Activated B cell treated with CpG ODN at 0.5 μM for 24 hours (primary cell): ENCODE measurements at places on chromosomes 12 and 14. TPM values are rescaled to one million over a fixed set of nuclear protein-coding genes. Genes with fewer than 3 reads are reported as not detected.
A peak's percentile ranks its signal among the peaks of the same experiment; 100 is the strongest.

The TBX3 gene
- total RNA-seq: not detected in 2 replicates

The FGF6 gene
- not detected in 2 replicates for total RNA-seq

The DAAM1 gene
- 29.6 and 38.7 TPM in 2 replicates for total RNA-seq

The HSPA2 gene
- total RNA-seq: 3.8 and 5.4 TPM in 2 replicates

The SIX6 gene
- total RNA-seq: not detected in 2 replicates

The ALG10B gene
- 9.3 and 9.8 TPM in 2 replicates for total RNA-seq

- DNase-seq: no peak
- H3K27ac ChIP-seq: no peak overlapping the region
- no peaks in the 10 kb centered on the region for H3K27me3 ChIP-seq
- no peaks in the 10 kb centered on the region for H3K36me3 ChIP-seq
- H3K4me1 ChIP-seq: peaks cover 63% of the 10 kb centered on the region
- H3K4me3 ChIP-seq: no peak overlapping the region
These were observed 7.8 kb upstream of the CACNA2D4 start for GRCh38 chr12:1926251-1926657.

DNA sequence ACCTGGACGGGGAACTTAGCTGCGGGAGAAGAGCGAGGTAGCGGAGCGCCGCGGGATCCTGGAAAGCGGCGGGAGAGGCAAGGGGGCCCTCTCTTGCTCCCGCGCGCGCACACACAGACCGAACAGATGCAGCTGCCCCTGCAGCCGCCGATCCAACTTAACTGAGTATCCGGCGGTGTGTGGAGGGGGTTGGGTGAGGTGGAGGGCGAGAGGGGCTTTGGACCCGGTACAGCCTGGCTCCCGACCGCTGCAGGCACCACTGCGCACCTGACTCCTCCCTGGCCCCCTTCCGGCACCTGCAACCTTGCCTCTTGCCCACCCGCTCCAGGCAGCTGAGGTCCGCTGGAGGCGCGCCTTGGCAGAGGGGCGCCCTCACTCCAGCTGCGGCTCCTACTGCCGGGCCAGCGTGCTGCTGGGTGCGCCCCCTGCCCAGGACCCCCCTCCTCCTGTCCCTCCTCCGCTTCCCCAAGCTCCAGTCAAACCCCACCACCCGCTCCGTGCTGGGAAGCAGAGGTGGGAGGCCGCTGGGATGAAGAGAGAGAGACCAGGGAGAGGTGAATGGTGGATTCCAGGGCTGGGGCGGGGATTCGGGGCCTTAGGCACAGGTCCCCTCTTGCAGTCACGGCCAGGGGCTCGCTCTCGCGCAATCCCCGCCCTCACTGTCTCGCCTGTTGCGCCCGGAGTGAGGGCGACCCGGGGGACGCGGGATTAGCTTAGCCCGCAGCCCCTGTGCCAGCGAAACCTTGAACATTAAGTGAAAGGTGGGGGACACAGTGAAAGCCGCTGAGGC lies 2.6 kb downstream of the DIO3 start:
- peaks cover 9% of the 10 kb centered on the region for H3K4me1 ChIP-seq
- H3K27ac ChIP-seq: no peak overlapping the region
- DNase-seq: no peak
- peaks cover 49% of the 10 kb centered on the region for H3K27me3 ChIP-seq
- H3K4me3 ChIP-seq: no peak overlapping the region
- H3K36me3 ChIP-seq: no peaks in the 10 kb centered on the region

DNA sequence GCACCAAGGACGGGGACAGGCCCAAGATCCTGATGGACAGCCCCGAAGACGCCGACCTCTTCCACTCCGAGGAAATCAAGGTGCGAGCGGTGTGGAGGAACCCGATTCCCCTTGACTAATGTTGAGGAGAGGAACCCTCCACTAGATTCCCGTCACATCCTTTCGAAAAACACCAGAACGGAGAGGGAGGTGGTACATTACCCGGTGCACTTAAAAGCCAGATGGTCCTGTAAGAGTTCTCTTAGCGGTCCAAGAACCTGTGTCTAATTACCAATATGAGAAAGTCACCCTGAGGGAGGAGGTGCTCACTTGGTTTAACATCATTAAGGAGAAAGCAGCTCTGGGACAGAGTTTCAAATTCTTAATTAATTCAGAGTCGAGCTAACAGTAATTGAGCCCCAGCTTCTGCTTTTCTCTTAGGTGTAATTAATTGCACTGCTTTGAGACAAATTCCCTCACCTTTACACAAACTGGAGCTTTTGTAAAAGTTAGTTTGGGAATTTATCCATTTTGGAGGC lies 450 bp downstream of the PRKAB1 start:
- H3K27ac ChIP-seq: peak overlapping the region; percentile 92
- H3K4me3 ChIP-seq: peak overlapping the region; percentile 90
- DNase-seq: no peak
- peaks cover 65% of the 10 kb centered on the region for H3K4me1 ChIP-seq
- H3K27me3 ChIP-seq: no peaks in the 10 kb centered on the region

- H3K27ac ChIP-seq: peak overlapping the region; percentile 78
- no peak for DNase-seq
- no peak overlapping the region for H3K4me3 ChIP-seq
- no peaks in the 10 kb centered on the region for H3K27me3 ChIP-seq
- no peaks in the 10 kb centered on the region for H3K36me3 ChIP-seq
- H3K4me1 ChIP-seq: peaks cover 48% of the 10 kb centered on the region
These were observed 78.4 kb downstream of the SSPN start for GRCh38 chr12:26273811-26274210.

DNA sequence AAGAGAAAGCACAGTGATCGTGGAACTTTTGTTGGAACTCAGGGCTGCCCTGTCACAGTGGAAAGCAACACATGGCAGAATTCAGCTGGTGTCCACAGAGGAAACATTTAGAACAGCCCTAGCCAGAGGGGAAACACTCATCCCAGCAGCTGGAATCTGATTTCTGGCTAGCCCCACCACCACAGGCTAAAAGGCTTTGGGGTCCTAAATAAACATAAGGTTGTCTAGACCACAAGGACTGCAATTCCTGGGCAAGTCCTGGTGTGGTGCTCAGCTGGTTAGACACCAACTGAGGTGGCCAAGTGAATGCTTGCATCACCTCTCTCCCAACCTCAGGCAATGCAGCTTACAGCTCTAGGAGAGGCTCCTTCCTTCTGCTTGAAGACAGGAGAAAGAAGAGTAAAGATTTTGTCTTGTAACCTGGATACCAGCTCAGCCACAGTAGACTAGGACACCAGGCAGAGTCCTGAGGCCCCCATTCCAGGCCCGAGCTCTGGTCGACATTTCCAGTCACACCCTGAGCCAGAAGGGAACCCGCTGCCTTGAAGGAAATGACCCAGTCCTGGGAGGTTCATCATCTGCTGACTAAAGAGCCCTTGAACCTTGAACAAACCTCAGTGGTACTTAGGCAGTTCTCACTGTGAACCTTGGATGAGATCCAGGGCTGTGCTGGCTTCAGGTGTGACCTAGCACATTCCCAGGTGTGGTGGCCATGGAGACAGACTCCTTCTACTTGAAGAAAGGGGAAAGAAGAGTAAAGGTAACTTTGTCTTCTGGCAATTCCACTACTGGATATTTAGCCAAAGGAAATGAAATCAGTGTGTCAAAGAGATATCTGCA lies 85.4 kb upstream of the PLXNC1 start:
- no peaks in the 10 kb centered on the region for H3K36me3 ChIP-seq
- no peaks in the 10 kb centered on the region for H3K4me1 ChIP-seq
- no peak overlapping the region for H3K4me3 ChIP-seq
- H3K27ac ChIP-seq: no peak overlapping the region
- H3K27me3 ChIP-seq: peaks cover 1% of the 10 kb centered on the region
- DNase-seq: no peak

GRCh38 chr12:101697197-101697929 lies at the start of gene CHPT1:
Gene CHPT1 (plus strand): TSS chr12:101697640. CDS start chr12:101697862, 222 bp downstream.
- peaks cover 10% of the 10 kb centered on the region for H3K36me3 ChIP-seq
- no peaks in the 10 kb centered on the region for H3K27me3 ChIP-seq
- H3K4me3 ChIP-seq: peak within 1 kb of the TSS; percentile 94
- H3K27ac ChIP-seq: peak within 1 kb of the TSS; percentile 93
- H3K4me1 ChIP-seq: peaks cover 60% of the 10 kb centered on the region
- peak; percentile 78 for DNase-seq

- peak overlapping the region; percentile 36 for H3K27ac ChIP-seq
- peak overlapping the region; percentile 48 for H3K4me3 ChIP-seq
These were observed 174.8 kb upstream of the ATF7IP start for GRCh38 chr12:14190694-14191093.

DNA sequence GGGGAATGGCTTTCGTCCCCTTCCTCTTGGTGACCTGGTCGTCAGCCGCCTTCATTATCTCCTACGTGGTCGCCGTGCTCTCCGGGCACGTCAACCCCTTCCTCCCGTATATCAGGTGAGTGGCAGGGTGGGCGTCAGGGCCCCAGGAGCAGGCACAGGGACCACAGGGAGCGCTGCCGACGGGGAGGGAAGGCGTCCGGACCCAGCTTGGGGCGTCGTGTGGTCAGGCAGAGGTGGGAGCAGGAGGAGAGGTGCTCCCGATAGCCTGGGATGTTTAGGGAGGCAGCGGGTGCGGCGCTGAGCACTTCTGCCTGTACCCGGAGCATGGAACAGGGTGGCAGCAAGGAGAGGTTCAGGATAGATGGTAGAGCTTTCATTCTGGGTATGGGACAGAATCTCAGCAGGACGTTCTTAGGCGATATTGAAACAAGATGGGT lies 444 bp downstream of the DRAM1 start:
- peaks cover 19% of the 10 kb centered on the region for H3K4me1 ChIP-seq
- peak overlapping the region; percentile 65 for H3K27ac ChIP-seq
- H3K36me3 ChIP-seq: peaks cover 7% of the 10 kb centered on the region
- peak overlapping the region; percentile 90 for H3K4me3 ChIP-seq
- H3K27me3 ChIP-seq: no peaks in the 10 kb centered on the region

DNA sequence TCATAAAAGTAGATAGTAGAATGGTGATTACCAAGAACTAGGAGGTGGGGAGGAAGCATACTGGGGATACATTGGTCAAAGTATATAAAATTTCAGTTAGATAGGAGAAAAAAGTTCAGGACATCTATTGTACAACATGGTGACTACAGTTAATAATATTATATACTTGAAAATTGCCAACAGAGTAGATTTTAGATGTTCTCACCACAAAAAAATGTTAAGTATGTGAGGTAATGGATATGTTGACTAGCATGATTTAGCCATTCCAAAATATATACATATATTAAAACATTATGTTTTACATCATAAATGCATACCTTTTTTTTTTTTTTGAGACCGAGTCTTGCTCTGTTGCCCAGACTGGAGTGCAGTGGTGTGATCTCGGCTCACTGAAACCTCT lies 31.0 kb downstream of the TMEM116 start:
- peaks cover 8% of the 10 kb centered on the region for H3K36me3 ChIP-seq
- no peak overlapping the region for H3K27ac ChIP-seq
- DNase-seq: no peak
- no peaks in the 10 kb centered on the region for H3K27me3 ChIP-seq

GRCh38 chr14:22822571-22823098 lies 7.1 kb upstream of the MRPL52 start:
- H3K36me3 ChIP-seq: no peaks in the 10 kb centered on the region
- H3K4me1 ChIP-seq: peaks cover 60% of the 10 kb centered on the region
- no peaks in the 10 kb centered on the region for H3K27me3 ChIP-seq

- peaks cover 12% of the 10 kb centered on the region for H3K27me3 ChIP-seq
- no peak overlapping the region for H3K27ac ChIP-seq
- no peak for DNase-seq
- no peaks in the 10 kb centered on the region for H3K4me1 ChIP-seq
- no peaks in the 10 kb centered on the region for H3K36me3 ChIP-seq
- no peak overlapping the region for H3K4me3 ChIP-seq
These were observed 43.2 kb upstream of the GRIN2B start for GRCh38 chr12:14024591-14024990.

DNA sequence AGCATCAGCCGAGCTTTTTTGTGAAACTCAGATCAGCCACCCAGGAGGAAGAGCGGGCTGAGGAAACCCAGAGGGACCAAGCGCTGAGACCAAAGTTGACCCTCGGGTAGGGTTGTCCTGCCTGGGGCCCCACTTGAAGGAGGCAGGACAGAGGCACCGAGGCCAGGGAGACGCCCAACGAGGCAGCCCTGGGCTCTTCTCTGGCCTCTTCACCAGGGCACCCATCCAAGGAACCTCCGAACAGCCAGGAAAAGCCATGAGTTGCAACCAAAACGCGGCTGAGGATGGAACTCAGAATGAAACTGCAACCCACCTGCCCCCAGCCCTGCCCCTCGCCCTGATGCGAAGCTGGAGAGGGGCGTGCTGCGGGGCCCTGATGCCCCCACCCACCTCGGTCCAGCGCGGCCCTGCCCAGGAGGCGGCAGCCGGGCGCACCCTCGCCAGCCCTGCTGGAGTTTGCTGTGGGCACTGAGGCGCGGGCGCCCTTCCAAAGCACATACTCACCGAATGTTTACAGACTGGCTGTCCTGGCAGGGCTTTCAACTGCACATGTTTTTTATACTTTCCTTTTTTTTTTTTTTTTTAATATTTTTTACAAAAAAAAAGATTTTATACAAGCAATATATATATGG lies 41.9 kb downstream of the JDP2 start:
- H3K36me3 ChIP-seq: peaks cover 54% of the 10 kb centered on the region
- no peak for DNase-seq
- no peak overlapping the region for H3K4me3 ChIP-seq
- peak overlapping the region; percentile 89 for H3K27ac ChIP-seq
- H3K4me1 ChIP-seq: peaks cover 57% of the 10 kb centered on the region
- H3K27me3 ChIP-seq: no peaks in the 10 kb centered on the region

- peaks cover 10% of the 10 kb centered on the region for H3K27me3 ChIP-seq
- no peaks in the 10 kb centered on the region for H3K36me3 ChIP-seq
- H3K4me3 ChIP-seq: no peak overlapping the region
- H3K27ac ChIP-seq: no peak overlapping the region
These were observed 204.9 kb downstream of the KIF26A start for GRCh38 chr14:104343294-104343625.

DNA sequence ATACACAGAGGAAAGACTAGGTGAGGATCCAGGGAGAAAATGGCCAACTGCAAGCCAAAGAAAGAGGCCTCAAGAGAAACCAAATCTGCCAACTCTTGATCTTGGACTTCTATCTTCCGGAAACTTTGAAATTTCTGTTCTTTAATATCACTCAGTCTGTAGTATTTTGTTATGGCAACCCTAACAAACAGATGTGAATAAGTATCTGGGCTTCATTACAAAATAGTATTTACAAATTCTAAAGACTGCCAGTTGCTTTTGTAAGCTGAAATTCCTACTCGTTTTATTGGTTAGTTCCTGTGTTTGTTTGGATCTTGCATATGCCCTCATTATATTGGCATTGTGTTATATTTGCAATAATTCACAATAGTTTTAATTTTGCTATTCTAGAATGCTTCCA lies 143.2 kb upstream of the USP15 start:
- H3K4me1 ChIP-seq: no peaks in the 10 kb centered on the region
- DNase-seq: no peak
- no peak overlapping the region for H3K27ac ChIP-seq
- no peaks in the 10 kb centered on the region for H3K36me3 ChIP-seq
- no peak overlapping the region for H3K4me3 ChIP-seq

DNA sequence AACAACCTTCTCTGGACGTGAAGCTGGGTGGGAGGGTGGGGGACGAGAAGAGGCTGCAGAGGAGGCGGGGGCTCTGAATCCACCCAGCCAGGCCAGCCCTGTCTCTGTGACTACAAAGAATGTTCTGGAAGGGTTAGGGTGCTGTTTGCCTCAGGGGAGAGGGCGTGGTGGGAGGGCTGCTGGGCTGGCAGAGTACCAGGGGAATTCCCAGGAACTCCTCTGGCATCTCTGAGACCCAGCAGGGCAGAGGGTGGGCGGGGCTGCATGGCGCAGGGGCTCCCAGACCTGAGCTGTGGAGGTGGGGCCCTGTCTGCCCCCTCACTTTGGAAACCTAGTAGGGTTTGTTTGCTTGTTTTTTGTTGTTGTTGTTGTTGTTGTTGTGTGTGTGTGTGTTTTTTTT lies 45.5 kb upstream of the FZD10 start:
- no peaks in the 10 kb centered on the region for H3K36me3 ChIP-seq
- no peaks in the 10 kb centered on the region for H3K27me3 ChIP-seq
- no peak overlapping the region for H3K27ac ChIP-seq
- H3K4me1 ChIP-seq: no peaks in the 10 kb centered on the region
- H3K4me3 ChIP-seq: no peak overlapping the region

GRCh38 chr12:5685935-5686334 lies 254.0 kb downstream of the NTF3 start:
- H3K4me3 ChIP-seq: no peak overlapping the region
- no peak overlapping the region for H3K27ac ChIP-seq
- H3K27me3 ChIP-seq: peaks cover 2% of the 10 kb centered on the region
- no peaks in the 10 kb centered on the region for H3K4me1 ChIP-seq
